Skeletal muscle tissue (tissue), 5 donors: ENCODE measurements at places on chromosomes 16 and 17. TPM values are rescaled to one million over a fixed set of nuclear protein-coding genes. Genes with fewer than 3 reads are reported as not detected.

TSNAXIP1 gene
- 0.52 TPM for total RNA-seq

TEX19 gene
- total RNA-seq: 0.52 TPM

HOXB1 gene
- total RNA-seq: not detected

KRTAP2-4 gene
- not detected for total RNA-seq

COX6A2 gene
- total RNA-seq: 49.1 TPM

NAE1 gene
- 32.9 TPM for total RNA-seq

RDM1 gene
- not detected for total RNA-seq
